ENCODE measurements at places on chromosomes 3 and 15. TPM values are rescaled to one million over a fixed set of nuclear protein-coding genes. Genes with fewer than 3 reads are reported as not detected.

Gene ARNT2
- under 0.01 TPM for total RNA-seq

Gene TGM4
- total RNA-seq = 0.26 TPM

Gene LTK
- total RNA-seq = 0.18 TPM

Gene MYLK
- total RNA-seq = 24.3 TPM

Gene MAGI1
- total RNA-seq = 28.1 TPM

Gene PLSCR2
- total RNA-seq = not detected

Gene GOLGA6A
- total RNA-seq = not detected

GRCh38 chr3:152377184-152377570 lies 108.4 kb downstream of the MBNL1 start:
- no peak for DNase-seq

GRCh38 chr15:70050970-70051369 lies 46.7 kb downstream of the TLE3 start:
- DNase-seq = no peak

DNA sequence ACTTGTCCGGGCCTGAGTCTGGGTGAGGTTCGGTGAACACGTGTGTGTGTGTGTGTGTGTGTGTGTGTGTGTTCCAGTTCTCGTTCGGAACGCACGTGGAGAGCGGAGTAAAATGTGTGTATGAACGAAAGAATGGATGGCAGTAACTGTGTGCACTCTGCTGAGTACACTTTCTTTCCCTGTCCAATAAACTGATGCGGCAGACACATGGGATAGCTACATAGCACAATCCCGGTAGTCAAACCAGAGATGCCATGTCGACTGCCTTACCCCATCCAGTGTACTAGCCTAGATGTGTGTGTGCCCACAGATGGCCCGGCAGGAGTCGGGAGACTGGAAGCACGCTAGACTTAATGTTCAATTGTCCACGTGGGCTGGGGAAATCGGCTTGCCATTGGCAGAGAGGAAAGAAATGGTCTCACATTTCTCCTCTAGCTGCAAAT lies 507 bp upstream of the GOLIM4 start:
- DNase-seq = peak; percentile 73

DNA sequence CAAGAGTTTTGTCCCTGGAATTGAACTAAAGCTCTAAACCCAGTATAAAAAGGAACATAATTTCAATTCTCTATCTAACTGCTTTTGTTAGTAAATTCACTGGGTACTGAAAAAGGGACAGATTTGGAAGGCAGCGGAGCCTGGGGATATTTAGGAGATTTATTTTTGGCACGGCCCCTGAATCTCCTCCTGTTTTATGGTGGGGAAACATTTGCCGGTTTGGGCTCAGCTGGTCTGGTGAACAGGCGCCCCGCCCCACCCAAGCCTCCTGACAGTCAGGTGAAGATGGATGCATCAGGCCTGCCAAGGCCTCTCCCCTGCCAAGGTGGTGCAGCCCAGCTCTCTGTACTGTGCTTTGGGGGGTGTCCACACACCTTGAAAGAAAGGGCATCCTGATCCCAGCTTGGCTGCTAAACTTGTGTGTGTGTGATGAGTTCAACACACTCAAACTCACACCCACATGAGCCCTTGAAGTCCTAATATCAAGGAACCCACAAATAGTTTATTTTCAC lies 46.3 kb downstream of the EBLN2 start:
- DNase-seq = no peak

DNA sequence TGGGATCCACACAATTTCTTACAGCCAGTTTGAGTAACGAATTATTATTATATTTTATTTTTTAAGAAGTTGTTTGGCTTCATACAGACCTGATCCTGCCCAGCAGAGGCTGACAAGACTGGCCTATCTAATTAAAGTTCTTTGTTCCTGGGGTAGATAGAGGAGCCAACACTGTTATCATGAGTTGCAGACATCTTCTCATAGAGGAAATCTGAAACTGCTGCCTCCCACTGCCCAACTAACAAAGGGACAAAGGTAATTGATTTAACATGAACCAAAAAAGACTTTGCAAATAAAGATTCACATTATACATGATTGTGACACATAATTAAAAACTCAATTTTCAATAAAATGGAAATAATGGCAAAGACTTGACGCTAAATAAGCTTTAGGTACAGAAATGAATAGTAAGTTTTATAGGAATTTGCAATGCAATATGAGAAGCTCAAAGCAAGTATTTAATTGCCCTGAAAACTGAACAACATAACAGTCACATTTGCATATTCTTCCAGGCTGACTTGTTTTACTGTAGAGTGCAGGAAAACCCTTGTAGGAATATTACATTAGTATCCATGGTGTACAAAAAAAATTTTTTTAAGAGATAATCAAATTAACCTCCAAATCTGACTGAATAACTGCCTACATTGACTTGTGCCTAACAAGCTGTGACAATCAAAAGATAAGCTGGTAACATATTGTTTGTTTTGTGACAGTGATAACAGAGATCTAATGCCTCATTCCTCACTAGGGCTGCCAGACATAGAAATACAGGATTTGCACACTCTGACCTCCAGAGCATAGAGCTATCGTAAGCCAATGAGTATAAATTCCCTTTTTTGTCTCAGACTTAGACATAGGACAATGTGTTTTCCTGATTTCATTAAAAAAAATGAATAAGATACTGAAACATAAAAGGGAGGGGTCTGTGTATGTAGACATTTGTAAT lies 273.2 kb downstream of the MFSD1 start:
- no peak for DNase-seq

DNA sequence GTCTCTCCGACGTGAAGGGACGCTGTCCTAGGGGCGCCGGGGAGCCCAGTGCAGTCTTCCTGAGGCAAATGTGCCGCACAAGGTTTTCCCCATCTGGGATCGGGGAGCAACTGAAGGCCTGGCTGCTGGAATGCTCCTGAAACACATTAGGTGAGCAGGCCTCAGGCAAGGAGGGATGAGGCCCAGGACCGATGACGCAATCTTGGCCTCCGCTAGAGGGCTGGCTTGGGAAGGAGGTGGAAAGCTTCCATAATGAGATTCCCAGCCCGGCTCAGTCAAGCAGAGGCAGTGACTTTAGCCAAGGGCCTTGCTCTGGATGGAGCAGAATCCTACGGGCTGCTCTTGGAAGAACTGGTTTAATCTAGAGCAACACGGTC lies 50.8 kb downstream of the CPN2 start:
- no peak for DNase-seq

DNA sequence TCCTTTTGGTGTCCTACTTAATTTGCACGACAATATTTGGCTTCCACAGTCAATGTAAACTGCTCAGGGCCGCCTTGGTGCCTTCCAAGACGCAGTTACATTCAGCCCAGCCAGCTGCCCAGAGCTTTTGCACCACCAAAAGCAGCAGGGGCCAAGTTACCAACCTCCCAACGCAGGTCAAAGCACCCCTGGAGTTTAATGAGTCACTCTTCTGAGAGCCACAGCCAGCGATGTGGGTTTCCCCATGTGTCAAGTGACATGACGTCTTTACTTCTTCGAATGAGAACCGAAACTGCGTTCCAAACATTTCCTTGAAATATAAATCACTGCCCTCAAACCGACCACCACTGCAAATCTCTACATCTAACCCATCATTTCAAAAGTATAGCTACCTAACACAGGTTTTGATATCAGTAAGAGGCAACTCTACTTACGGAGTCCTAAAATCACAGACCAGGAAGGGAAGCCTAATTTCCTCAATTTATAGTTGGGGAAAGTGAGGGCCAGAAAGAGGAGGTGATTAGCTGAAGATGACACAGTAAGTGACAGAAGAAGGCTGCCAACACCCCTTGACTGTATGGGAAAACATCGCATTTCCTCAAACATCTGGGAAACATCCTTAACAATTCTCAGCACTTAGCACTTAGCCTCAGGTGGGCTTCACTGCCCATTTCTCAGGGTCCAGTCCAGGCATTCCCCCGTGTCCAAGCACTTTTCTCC lies 24.5 kb downstream of the MB21D2 start:
- no peak for DNase-seq

DNA sequence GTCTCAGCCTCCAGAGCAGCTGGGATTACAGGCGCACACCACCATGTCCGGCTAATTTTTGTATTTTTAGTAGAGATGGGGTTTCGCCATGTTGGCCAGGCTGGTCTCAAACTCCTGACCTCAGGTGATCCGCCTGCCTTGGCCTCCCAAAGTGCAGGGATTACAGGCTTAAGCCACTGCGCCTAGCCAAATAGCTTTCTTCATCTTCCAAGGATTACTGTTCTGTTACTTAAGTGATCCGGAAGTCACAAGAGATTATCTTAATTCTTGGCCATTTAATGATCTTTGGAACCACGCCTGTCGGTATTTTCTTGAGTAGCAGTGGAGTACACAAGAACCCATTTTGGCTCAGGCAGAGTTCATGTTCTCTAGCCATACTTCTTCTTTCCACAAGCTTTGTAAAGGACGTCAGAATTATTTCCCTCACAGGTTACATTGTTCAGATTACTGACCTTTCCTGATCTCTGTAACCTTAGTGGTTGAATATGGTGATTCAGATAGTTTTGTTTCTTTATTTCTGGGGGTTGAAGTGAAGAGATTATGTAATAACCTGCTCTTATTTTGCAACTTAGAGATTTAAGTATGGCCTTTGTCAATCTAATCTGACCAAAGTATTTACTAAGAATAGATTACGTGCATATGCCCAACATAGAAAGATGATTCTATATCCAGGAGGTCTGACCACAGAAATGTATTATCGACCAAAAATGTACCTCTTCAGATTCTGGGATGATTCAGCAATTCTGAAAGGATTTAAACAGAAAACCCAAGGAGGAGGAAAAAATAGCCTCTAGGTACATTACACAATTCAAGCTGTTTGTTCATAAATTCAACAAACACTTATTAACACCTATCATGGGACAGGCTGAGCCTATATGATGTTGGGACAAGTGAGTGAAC lies 132.2 kb downstream of the GREM1 start:
- DNase-seq = no peak

DNA sequence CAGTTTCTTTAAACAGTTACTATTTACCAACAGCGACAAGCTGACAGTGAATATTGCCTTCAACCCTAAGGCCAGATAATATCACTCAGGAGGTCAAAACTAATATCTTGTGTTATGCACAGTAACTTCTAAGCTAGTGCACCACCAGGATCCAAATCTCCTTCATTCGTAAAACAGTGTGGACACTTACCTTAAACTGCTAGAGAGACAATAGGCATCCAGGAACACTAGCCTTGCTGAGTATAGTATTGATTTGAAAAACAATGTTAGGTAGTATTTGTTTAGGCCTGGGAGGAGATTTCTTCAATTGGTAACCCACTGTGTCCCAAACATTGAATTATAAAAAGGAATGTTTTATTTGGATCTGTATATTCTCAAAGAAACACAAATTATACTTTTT lies 707.9 kb upstream of the UBE2E2 start:
- DNase-seq = no peak

DNA sequence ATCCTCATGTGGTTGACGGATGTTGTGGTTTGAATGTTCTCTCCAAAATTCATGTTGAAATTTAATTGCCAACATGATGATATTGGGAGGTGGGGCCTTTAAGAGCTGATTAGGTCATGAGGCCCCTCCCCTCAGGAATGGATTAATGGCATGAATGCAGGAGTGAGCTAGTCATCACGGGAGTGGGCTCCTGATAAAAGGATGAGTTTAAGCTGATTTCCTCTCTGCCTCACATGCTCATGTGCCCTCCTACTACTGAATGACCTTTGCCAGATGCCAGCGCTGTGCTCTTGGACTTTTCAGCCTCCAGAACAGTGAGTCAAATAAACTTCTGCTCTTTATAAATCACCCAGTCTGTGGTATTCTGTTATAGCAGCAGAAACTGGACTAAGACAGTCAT lies 111.2 kb downstream of the MYO5A start:
- peak; percentile 71 for DNase-seq

DNA sequence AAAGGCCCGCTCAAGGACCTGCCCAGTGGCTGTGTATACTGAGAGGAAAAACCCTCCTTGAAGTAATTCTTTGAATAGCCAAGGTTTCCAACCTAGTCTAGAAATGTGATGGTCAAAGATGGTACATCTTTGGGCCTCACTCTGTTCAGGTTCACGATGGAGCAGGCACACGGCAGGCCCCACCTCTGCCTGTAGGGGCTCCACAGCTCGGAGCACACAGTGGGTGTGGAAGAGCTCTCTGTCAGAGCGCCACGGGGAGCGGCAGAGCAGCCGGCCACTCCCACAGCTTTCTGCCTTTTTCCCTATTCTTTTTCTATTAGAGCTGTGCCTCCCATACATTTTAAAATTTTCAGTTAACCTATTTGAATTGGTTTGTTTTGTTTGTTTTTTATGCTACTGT lies 89.5 kb downstream of the CTNNB1 start:
- no peak for DNase-seq

GRCh38 chr3:13016083-13016720 lies 57.0 kb downstream of the IQSEC1 start:
- no peak for DNase-seq

- no peak for DNase-seq
Measured at GRCh38 chr3:43905157-43905556, 214.4 kb downstream of the ABHD5 start.

- DNase-seq = no peak
Measured at GRCh38 chr3:61580982-61581643, 19.7 kb downstream of the PTPRG start.

DNA sequence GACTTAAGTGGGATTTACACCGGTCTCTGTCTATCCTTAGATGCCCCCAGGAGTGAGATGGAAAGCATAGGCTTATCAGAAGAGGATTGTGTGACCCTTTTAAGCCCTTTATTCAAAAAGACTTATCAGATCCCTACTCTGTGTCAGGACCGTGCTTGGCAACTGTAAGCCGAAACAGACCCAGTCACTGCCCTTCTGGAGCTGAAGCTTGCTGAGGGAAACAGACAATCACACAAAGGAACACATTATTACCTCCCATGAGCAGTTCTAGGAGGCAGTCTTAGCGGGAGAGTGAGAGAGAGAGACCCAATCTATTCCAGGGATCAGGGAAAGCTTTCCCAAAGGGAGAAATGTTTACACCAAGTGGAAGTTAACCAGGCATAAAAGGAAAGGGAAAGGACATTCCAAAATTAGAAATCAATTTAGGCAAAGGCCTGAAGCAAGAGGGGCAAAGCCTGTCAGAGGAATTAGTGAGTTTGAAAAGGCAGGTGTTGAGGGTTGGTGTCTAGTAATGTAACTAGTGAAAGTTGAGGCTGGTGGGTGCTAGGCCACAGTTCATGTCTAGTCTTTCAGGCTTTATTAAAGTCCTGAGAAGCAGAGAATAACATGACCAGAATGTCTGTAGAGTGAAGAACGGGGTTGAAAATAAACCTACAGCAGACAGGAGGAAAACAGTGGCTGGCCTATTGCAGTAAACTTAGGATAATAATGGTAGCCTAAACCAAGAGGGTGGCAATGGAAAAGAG lies 86.7 kb downstream of the THBS1 start:
- DNase-seq = no peak

GRCh38 chr3:133461291-133461690 lies 61.4 kb downstream of the BFSP2 start:
- no peak for DNase-seq
